Esophagus mucosa (tissue), 1 donor: ENCODE measurements at places on chromosomes 12 and 14. TPM values are rescaled to one million over a fixed set of nuclear protein-coding genes. Genes with fewer than 3 reads are reported as not detected.

- no peak for ATAC-seq
Measured at GRCh38 chr14:50792051-50792477, 38.9 kb downstream of the NIN start.

KRT80 gene
- total RNA-seq = 17.9 TPM

DNA sequence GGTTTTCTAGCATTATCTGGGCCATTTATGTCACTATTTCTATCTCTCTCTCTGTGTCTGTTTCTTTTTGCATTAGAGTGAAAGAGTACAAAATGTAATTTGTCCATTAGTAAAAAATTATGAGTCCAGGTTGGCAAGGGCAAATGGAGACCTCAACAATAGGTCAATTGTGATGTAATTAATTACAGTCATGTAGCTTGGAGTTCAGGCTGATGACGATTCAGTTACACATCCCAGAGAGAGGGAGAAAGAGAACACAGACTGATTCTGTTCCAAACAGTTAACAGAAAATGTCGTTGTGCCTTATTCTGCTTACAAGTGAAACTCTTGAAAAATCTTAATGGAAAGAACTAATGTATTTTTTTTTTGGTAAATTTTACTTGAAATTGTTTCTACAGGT lies 83.3 kb downstream of the ATXN7L3B start:
- ATAC-seq = no peak

OR4K5 gene
- not detected for total RNA-seq

DNA sequence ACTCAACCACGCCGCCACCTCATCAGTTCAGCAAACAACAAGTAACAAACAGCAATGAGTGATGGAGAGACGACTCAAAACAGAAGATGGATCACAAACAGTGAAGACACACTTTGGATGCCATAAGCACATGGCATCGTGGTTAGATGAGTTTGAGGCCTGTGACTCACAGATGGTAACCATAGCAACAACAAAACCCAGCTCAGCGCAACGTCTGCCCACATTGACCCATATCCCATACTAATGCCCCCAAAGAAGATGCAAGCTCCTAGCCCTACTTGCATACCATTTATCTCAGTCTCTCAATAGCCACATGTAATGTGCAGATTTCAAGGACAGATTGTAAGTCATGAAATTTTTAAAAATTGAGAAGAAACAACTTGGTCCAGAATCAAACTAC lies 1322.3 kb upstream of the TMEM132C start:
- no peak for ATAC-seq
